ENCODE measurements at places on chromosomes 5 and 9.

DNA sequence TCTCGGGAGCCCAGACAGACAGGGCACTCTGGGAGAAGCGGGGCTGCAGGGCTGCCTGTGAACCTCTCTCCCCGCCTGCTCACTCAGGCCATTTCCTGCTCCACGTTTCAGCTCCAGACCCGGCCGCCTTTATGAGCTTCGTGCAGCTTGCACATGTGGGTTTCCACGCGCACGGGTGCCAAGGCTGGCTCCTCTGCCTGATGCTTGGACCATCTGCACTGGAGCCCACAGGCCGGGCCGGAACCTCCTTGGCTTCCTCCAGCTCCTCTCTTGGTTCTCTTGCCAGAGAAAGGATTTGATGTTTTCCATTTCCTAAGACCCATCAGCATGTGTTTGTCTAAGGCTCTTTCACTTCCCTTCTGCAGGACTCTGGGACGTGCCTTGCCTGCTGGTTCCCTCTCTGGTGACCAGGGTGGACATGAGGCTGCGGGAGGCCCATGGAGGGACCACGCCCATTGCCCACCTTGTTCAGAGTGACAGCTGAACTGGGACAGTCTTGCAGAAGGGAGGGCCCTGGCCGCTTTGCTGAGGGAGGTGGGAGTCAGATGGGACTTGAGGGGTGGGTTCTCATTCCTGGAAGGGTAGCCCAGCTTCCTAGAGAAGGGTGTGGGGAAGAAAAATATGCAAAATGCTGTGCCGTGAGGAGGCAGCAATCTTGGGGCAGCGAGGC is 23.3 kb upstream of the COL5A1 start:
- DNase-seq: peak; percentile 83

- no peak for DNase-seq
Measured at GRCh38 chr9:132671620-132672412, 1.6 kb downstream of the GTF3C4 start.

GRCh38 chr5:178279723-178280438 is 47.3 kb upstream of the PHYKPL start:
- DNase-seq: peak; percentile 90

GRCh38 chr5:174741352-174741751 is 17.0 kb downstream of the MSX2 start:
- no peak for DNase-seq

GRCh38 chr5:36273809-36274526 is 27.7 kb downstream of the RANBP3L start:
- DNase-seq: no peak

DNA sequence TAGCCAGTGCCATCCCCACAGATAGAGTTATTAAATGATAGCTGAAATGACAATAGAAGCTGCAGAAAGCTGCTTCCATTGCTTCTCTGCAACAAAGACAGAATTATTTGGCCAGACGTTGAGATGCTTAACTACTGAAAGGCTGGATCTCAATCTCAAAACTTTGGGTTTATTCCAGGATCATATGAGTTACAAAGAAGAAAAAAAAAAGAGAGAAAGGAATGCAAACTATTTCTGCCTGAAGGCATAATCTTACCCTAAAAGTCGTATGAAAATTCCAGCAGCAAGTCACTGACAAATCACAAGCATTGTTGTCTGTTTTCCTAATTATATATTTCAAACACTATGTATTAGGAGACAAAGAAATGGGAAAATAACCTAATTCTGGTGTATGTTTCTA is 12.8 kb upstream of the TYRP1 start:
- no peak for DNase-seq

- no peak for DNase-seq
Measured at GRCh38 chr5:52896534-52897237, 92.5 kb upstream of the ITGA2 start.

DNA sequence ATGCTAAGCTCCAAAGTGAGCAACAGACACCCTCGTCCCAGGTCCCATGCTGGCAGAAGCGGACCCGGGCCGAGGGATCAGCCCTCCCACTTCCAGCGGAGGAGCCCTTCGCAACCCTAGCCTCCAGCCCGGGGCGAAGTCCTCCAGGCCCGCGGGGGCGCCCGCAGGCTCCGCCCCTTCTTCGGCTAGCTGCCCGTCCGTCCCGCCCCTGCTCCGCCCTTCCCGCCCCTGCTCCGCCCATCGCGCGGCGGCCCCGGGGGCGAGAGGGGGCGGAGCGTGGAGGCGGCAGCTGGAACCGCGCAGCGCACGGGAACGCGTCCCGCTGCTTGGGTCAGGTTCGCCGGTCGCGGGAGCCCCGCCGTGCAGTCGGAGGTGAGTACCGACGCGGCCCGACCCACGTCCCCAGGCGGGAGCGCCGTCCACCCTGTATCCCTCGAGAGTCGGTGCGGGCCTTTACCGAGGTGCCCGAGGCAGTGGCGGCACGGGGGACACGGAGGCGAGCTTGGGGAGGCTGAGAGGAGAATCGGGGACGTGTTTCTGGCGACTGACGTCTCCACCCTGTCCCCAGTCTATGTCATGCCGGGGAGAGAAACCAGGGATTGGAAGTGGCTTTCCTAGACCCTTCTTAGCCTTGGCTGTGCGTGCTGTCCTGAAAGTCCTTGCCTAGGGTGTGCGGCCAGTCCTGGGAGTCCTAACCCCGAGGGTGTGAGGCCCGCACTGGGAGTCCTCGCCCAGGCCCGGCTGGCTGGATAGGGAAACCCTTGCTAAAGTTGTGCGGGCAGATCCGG is at the start of gene ACO1:
ACO1 (plus strand) TSS at position 280 of the 788 bp plus-strand sequence. CDS start 20,864 bp downstream, outside the sequence.
- DNase-seq: peak; percentile 93

Data from right hindlimb (tissue), 1 donor.